ENCODE measurements at places on chromosomes 11 and 22. TPM values are rescaled to one million over a fixed set of nuclear protein-coding genes. Genes with fewer than 3 reads are reported as not detected.
A peak's percentile ranks its signal among the peaks of the same experiment; 100 is the strongest.

GRCh38 chr22:24510637-24511625, 15.8 kb downstream of the UPB1 start:
- no peaks in the 10 kb centered on the region for H3K36me3 ChIP-seq
- no peaks in the 10 kb centered on the region for H3K27me3 ChIP-seq
- H3K27ac ChIP-seq, result no peak overlapping the region
- DNase-seq, result no peak

Gene PRR5L
- 5.1 TPM for total RNA-seq

Gene OR4C16
- not detected for total RNA-seq

Gene OR51B2
- total RNA-seq, result not detected

Gene SLC1A2
- total RNA-seq, result 0.09 TPM

- peak; percentile 55 for DNase-seq
- H3K36me3 ChIP-seq, result 0 out of 2 replicates have a peak, but pooled peaks cover 3% of the 10 kb centered on the region
- no peaks in the 10 kb centered on the region for H3K27me3 ChIP-seq
- H3K4me1 ChIP-seq, result no peaks in the 10 kb centered on the region
Observed at GRCh38 chr11:102390667-102391465, 43.9 kb downstream of the BIRC2 start.

- H3K36me3 ChIP-seq, result no peaks in the 10 kb centered on the region
- H3K27ac ChIP-seq, result no peak overlapping the region
- H3K4me1 ChIP-seq, result no peaks in the 10 kb centered on the region
- peaks cover 53% of the 10 kb centered on the region for H3K27me3 ChIP-seq
Observed at GRCh38 chr11:132238331-132238866, 868.0 kb downstream of the NTM start.

GRCh38 chr11:119607726-119608125, 121.3 kb downstream of the NECTIN1 start:
- no peak for DNase-seq
- peaks cover 8% of the 10 kb centered on the region for H3K27me3 ChIP-seq

DNA sequence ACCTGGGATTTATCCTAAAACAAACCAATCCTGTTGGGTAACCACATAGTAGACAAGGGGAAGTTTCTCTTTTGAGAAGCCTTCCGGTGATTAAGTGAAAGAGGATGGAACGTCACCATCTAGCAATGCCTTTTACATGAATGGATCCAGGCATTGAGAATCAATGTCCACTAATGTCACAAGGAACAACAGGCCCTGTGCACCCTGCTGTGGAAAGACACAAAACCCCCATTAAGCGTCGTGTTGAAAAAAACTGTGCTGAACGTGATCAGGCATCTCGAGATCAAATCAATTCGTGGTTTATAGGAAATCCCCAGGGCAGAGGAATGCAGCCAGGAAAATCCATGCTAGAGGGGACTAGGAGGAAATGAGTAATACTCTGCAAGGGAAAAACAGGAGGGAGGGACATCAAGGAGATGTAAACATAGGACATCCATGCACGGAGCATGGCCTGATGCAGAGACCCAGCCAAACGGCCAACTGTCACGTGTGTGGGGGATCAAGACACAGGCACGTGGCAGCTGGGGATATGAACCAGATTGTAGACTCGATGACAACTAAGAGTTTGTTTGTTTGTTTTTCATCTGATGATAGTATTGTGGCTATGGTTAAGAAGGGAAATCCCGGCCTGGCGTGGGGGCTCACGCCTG, 38.6 kb upstream of the CARS1 start:
- H3K27me3 ChIP-seq, result no peaks in the 10 kb centered on the region
- no peaks in the 10 kb centered on the region for H3K36me3 ChIP-seq
- H3K4me3 ChIP-seq, result peak overlapping the region; percentile 38
- DNase-seq, result no peak
- peaks cover 18% of the 10 kb centered on the region for H3K4me1 ChIP-seq

Gene GLYAT
- not detected for total RNA-seq

Gene PNPLA3
- total RNA-seq, result 26.8 TPM

Gene HIRA
- 13.7 TPM for total RNA-seq

DNA sequence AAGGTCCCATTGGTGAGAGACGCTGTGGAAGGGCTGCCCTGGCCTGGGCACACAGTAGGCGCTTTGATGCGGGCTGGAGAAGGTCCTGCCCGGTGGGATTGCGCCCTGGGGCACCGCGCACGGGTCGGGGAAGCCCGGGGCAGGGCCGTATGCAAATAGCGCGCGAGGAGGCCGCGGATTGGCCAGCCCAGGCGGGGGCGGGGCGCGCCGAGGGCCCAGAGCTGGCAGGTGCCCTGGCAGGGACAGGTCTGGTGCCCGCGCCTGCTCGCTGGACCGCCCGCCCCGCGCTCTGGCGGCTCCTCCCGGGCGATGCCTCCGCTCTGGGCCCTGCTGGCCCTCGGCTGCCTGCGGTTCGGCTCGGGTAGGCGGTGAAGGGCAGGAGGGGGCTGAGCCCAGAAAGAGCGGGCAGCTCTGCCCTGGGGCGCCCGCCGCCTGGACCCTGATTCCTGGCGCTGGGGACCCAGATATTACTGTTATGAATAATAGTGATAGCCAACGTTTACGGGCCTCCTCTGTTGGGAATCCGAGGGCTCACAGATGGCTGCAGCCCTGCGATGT, at the start of gene UPK3A:
Gene UPK3A, plus strand, starts transcription at position 245 of the 558 bp plus-strand sequence. Its CDS starts 65 bp downstream, at position 310.
- DNase-seq, result peak; percentile 71
- peaks cover 28% of the 10 kb centered on the region for H3K4me1 ChIP-seq
- H3K4me3 ChIP-seq, result peak within 1 kb of the TSS; percentile 59
- no peak within 1 kb of the TSS for H3K27ac ChIP-seq
- H3K36me3 ChIP-seq, result no peaks in the 10 kb centered on the region
- peaks cover 6% of the 10 kb centered on the region for H3K27me3 ChIP-seq

DNA sequence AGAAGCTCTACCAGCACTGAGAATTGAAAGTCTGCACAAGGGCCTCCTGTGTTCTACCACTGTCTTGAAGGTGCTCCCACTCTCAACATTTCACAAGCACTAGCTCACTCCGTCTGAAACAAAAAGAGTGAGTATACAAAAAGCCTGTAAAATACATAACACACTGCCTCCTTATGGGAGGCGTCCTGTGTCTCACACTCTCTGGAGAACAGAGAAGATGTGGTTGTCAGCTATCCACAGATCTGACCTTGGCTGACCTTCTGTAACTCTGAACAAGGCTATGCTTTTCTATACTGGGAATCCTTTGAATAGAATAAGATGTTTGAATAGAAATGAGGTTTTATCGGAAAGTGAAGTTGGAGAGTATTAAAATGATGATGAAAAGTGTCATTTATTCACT, 171.3 kb upstream of the TMEM45B start:
- H3K27ac ChIP-seq, result peak overlapping the region; percentile 92
- no peak overlapping the region for H3K4me3 ChIP-seq
- DNase-seq, result no peak
- H3K36me3 ChIP-seq, result no peaks in the 10 kb centered on the region

- DNase-seq, result peak; percentile 0
- no peaks in the 10 kb centered on the region for H3K4me1 ChIP-seq
- H3K27ac ChIP-seq, result no peak overlapping the region
- H3K27me3 ChIP-seq, result no peaks in the 10 kb centered on the region
Observed at GRCh38 chr22:28075358-28075981, 156.4 kb upstream of the PITPNB start.

Gene ESAM
- 13.5 TPM for total RNA-seq

Gene MMP7
- total RNA-seq, result 1.3 TPM

Gene IL17REL
- not detected for total RNA-seq

- DNase-seq, result no peak
- H3K27ac ChIP-seq, result no peak overlapping the region
- H3K36me3 ChIP-seq, result peaks cover 6% of the 10 kb centered on the region
- peaks cover 6% of the 10 kb centered on the region for H3K4me1 ChIP-seq
- no peaks in the 10 kb centered on the region for H3K27me3 ChIP-seq
Observed at GRCh38 chr11:68386331-68386978, 74.1 kb downstream of the LRP5 start.

- H3K36me3 ChIP-seq, result no peaks in the 10 kb centered on the region
- no peak overlapping the region for H3K4me3 ChIP-seq
- no peak for DNase-seq
- no peak overlapping the region for H3K27ac ChIP-seq
- peaks cover 15% of the 10 kb centered on the region for H3K4me1 ChIP-seq
- H3K27me3 ChIP-seq, result no peaks in the 10 kb centered on the region
Observed at GRCh38 chr11:8234425-8234821, 29.3 kb downstream of the LMO1 start.

Gene NXPE4
- total RNA-seq, result not detected

DNA sequence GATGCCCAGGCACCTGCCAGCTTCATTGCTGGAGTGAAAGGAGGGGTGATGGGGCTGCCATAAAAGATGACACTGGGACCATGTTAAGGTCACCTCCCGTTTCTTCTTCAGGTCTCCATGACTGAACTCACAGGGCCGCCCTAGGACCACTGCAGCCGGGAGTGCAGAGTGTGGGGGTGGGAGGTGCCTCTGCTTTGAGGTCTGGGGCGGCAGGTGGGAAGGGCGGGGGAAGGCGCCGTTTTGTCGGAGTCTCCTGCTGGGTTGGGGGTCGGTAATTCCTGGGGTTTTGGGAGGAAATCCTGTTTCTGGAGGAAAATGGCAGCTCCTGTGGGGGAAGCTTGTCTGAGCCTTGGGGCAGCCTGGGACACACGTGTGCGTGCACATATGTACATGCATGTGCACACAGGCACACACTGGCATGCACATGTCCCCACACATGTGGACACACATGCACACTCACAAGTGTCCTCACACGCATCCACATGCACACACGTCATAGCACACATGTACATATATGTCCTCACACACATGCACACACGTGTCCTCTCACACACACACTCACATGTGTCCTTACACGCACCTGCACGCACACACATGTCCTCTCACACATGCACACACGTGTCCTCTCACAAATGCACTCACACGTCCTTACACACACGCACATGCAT, 990.9 kb downstream of the BRD1 start:
- H3K27me3 ChIP-seq, result peaks cover 88% of the 10 kb centered on the region
- no peak overlapping the region for H3K27ac ChIP-seq
- no peaks in the 10 kb centered on the region for H3K36me3 ChIP-seq

GRCh38 chr11:1515082-1516060, 28.8 kb upstream of the MOB2 start:
- no peak overlapping the region for H3K4me3 ChIP-seq
- peak; percentile 66 for DNase-seq
- no peak overlapping the region for H3K27ac ChIP-seq

Gene INS
- total RNA-seq, result not detected

GRCh38 chr11:123449436-123449835, 19.4 kb downstream of the GRAMD1B start:
- no peaks in the 10 kb centered on the region for H3K27me3 ChIP-seq
- DNase-seq, result no peak
- H3K4me1 ChIP-seq, result peaks cover 25% of the 10 kb centered on the region
- no peaks in the 10 kb centered on the region for H3K36me3 ChIP-seq

Gene P2RY6
- 34.7 TPM for total RNA-seq

Gene CHST1
- not detected for total RNA-seq

- H3K27ac ChIP-seq, result no peak overlapping the region
- no peaks in the 10 kb centered on the region for H3K27me3 ChIP-seq
- no peaks in the 10 kb centered on the region for H3K36me3 ChIP-seq
- no peak for DNase-seq
Observed at GRCh38 chr22:21828268-21828638, 39.2 kb downstream of the MAPK1 start.

DNA sequence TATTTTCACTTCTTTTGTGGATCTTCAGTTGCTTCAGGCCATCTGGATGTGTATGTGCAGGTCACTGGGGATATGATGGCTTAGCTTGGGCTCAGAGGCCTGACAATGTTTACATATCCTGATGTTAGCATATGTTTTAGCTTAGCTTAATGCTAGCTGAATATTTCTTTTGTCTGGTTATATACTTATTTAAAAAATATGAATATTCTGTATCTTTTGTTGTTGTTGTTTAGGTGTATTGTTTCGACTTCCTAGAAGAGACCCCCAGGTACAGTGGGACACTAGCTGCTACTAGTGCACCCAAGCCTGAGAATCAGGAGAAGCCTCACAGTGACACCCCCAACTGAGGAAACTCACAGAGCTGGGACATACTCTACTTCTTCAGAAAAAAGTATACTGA, at the start of gene KDM4E:
Gene KDM4E, plus strand, starts transcription at position 301 of the 400 bp plus-strand sequence. CDS start 300 bp downstream, outside the sequence.
- no peak within 1 kb of the TSS for H3K27ac ChIP-seq
- no peaks in the 10 kb centered on the region for H3K36me3 ChIP-seq
- H3K4me3 ChIP-seq, result no peak within 1 kb of the TSS
- H3K4me1 ChIP-seq, result no peaks in the 10 kb centered on the region
- 0 out of 2 replicates have a peak, but pooled peaks cover 9% of the 10 kb centered on the region for H3K27me3 ChIP-seq
- no peak for DNase-seq

GRCh38 chr11:20363500-20364340, at the start of gene HTATIP2:
Gene HTATIP2, plus strand, starts transcription at chr11:20363714. Its CDS starts 524 bp downstream, at chr11:20364238.
- H3K36me3 ChIP-seq, result no peaks in the 10 kb centered on the region
- peak; percentile 40 for DNase-seq
- H3K4me3 ChIP-seq, result peak within 1 kb of the TSS; percentile 76
- no peaks in the 10 kb centered on the region for H3K27me3 ChIP-seq
- H3K27ac ChIP-seq, result peak within 1 kb of the TSS; percentile 86

Gene NPAS4
- total RNA-seq, result not detected

DNA sequence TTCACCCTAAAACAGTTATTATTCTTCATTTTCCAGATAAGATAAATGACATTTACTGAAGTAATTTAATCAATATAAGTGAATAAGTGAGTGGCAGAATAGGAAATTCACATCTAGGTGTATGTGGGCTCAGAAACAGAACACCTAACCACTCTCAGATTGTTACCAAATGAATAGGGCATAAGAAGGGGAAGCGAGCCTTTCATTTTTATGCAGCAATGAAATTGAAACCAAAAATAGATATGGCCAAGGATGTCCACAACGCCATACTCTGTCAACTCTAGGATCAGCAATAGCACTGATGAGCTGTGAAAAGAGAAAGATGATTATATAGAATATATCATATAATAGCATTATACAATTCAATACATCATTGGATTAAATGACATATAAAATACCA, 398.1 kb upstream of the API5 start:
- no peaks in the 10 kb centered on the region for H3K36me3 ChIP-seq
- H3K4me3 ChIP-seq, result no peak overlapping the region
- H3K4me1 ChIP-seq, result no peaks in the 10 kb centered on the region

- peaks cover 27% of the 10 kb centered on the region for H3K36me3 ChIP-seq
- DNase-seq, result no peak
- H3K27ac ChIP-seq, result no peak overlapping the region
- H3K4me1 ChIP-seq, result peaks cover 28% of the 10 kb centered on the region
Observed at GRCh38 chr22:41094041-41094593, 1.7 kb downstream of the EP300 start.

- no peaks in the 10 kb centered on the region for H3K27me3 ChIP-seq
- H3K4me1 ChIP-seq, result no peaks in the 10 kb centered on the region
Observed at GRCh38 chr22:20009582-20010306, 6.9 kb downstream of the ARVCF start.

Gene DDX25
- not detected for total RNA-seq

Gene FLRT1
- 0.25 TPM for total RNA-seq

DNA sequence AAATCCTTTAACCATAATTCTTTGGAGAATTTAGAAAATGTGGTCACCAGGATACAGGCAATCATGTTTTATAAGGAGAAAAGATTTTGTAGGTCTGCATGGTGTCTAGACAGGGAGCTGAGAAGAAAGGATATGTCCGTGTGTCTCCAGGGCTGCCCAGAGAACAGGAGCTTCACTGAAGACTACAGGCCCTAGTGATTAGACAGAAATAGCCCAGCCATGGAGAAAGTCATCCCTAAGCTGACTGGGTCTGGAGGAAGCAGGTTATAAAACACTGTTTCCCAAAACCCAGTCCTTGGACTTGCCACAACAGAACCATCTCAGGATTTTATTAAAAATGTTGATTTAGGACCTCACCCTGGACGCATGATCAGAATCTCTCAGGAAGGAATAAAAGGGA, 84.4 kb downstream of the GALNT18 start:
- no peak overlapping the region for H3K27ac ChIP-seq
- no peak overlapping the region for H3K4me3 ChIP-seq
- no peaks in the 10 kb centered on the region for H3K36me3 ChIP-seq
- H3K4me1 ChIP-seq, result no peaks in the 10 kb centered on the region

Gene ACTN3
- not detected for total RNA-seq

Gene SCGB1C1
- total RNA-seq, result not detected
